ACHN (cell line): ENCODE measurements at places on chromosomes 2 and 18.

DNA sequence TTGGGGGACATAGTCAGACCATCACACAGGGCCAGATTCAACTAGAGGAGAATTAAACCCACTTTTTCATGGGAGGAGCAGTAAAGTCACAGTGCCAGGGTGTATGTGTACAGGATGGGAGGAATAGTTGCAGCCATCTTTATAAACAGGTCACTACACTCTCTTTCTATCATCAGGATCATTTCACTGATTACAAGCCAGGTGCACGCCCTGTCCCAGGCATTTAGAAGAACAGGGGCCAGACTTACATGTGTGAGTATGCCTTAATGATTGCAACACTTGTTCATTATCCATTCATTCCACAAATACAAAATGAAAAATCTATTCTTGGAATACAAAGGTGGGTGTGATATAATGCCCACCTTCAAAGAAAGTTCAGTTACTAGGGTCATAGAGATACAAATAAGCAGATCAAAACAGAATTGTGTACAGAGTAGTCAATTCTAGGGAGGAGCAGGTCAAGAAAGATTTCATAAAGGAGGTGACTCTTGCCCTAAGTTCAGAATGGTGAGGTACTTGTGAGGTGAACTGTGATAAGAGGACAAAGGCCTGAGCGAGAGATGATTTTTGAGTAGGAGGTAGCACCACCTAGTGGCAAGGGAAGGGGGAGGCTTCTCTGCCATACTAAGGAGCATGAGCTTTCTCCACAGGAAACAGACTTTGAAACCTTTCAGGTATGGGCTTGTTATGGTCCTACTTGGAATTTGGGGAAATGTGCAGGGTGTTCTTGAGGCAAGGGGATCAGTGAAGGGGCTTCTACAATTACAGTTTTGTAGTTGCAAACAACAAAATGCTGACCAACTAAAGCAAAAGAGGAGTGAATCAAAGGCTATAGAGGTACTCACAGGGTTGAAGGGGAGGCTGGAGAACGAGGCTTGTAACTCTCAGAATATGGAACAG is 156.3 kb downstream of the SUCLG1 start:
- DNase-seq = peak; percentile 63

- no peak for DNase-seq
Measured at GRCh38 chr2:2516386-2516785, 185.3 kb upstream of the MYT1L start.

- no peak for DNase-seq
Measured at GRCh38 chr2:200627110-200627770, 41.4 kb downstream of the AOX1 start.

DNA sequence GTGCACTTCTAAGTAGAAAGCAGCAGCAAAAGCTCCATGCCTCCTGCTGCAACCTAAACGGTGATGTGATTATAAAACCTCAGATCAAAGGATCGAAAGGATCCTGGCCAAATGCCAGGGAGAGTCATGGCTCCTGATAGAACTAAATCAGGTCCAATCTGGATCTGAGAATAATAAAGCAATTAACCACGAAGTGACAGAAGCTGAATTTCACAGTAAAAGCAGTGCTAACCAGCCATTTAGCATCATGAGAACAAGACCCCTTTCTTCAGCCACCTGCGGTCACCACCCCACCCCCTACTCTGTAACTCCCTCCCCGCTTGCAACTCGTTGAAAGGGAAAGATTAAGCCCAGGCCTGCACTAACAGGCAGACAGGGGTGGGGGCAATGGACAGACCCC is 748.7 kb downstream of the BCL11A start:
- DNase-seq = no peak

GRCh38 chr2:72149556-72150156 is 2.0 kb upstream of the CYP26B1 start:
- DNase-seq = no peak

- no peak for DNase-seq
Measured at GRCh38 chr2:74010087-74010541, 25.4 kb downstream of the TET3 start.

DNA sequence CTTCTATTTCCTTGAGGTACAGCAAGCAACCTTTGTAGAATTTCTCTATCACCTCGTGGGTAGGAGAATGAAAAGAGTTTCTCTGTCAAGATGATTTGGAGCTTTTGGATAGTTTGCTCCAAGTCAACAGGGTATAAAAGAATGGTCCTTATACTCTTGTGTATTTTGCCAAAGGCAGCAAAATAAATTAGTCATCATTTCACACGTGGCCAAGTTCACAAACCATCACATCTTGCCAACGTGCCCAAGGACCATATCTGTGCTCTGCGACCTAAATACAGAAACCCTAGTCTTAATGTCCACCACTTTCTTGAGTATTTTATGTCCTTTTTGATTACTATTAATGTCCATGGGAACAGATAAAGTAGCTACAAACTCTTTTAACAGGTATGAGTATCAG is 262.9 kb downstream of the AFF3 start:
- peak; percentile 78 for DNase-seq

- no peak for DNase-seq
Measured at GRCh38 chr2:229900012-229900411, 21.8 kb downstream of the TRIP12 start.

GRCh38 chr18:58402247-58402646 is 226.6 kb downstream of the ALPK2 start:
- no peak for DNase-seq

DNA sequence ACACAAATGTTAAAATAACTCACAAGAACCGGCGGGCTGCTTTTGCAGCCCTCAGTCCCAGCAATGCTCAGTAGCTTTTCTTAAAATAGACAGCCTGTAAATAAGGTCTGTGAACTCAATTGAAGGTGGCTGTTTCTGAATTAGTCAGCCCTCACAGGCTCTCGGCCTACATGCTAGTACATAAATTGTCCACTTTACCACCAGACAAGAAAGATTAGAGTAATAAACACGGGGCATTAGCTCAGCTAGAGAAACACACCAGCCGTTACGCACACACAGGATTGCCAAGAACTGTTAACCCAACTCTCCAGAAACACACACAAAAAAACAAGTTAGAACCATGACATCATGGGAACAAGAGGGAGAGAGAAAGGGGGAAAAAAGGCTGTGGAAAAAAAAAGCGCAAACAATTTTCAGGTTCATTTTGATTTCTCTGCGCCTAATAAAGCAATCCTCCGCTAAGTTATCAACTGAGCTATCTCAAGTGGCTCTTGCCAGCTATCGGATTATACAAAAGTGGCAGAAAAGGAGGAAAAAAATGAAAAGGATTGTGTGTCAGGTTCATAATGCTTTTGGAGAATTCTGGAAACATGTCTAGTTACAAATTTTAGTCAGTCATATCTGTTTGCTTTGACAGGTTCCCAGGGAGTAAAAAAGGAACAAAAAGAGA is 89.1 kb downstream of the ZEB2 start:
- DNase-seq = no peak

DNA sequence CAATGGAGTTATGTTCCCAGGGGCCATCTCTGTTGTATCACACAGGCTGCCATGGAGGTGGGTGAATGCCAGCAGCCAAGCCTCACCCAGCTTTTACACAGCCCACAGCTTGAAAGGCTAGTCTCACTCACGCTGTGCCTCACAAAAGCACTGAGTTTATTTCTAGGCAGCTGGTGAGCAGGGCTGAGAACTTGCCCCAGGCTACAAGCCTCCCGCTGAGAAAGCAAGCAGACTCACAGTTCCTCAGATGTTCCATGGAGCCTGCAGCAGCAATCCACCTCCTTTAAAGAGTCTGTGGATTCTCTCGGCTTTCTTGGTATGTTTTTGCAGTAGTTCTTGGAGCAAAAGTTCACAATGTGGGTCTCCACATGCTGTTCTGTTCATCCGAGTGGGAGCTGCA is 40.9 kb upstream of the ALKAL2 start:
- no peak for DNase-seq

DNA sequence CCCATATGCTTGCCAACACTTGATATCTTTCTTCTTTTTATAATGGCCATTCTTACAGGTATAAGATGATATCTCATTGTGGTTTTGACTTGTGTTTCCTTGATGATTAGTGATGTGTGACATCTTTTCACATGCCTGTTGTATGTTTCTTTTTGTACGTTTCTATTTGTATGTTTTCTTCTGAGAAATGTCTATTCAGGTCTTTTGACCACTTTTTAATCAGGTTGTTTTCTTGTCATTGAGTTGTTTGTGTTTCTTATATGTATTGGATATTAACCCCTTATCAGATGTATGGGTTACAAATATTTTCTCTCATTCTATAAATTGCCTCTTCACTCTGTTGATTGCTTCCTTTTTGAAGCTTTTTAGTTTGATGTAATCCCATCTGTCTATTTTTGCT is 42.4 kb downstream of the ABCB11 start:
- DNase-seq = no peak

- no peak for DNase-seq
Measured at GRCh38 chr2:133680343-133681049, 112.2 kb upstream of the NCKAP5 start.

- no peak for DNase-seq
Measured at GRCh38 chr2:68379184-68379708, 14.2 kb downstream of the PLEK start.

DNA sequence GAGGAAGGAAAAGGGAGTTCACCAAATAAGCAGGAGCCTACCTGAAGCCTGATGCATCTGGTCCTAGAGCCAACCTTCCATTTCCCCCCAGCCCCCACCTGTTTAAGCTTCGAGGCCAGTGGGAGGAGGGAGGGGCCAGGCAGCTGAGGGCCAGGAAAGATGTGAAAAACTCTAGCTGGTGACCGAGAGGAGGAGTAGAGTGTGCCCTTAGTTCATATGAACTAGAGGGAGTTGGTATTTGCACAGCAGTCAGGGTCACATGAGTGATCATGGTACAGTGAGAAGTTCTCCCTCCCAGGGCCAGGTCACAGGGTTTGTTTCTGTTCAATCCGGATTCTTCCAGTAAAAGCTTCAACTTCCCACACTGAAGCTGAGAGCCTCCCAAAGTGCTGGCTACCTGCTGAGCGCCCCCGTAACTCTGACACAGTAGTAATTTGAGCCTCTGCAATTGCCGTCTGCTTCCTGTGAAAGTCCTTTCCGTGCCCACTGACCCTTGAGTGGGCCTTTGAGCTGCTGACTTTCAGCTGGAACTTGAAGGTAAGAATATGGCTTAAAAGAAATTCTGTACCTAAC is at the start of gene SULT1C2:
Gene SULT1C2 (plus strand): TSS at position 362 of the 573 bp plus-strand sequence. CDS start 4,773 bp downstream, outside the sequence.
- no peak for DNase-seq

DNA sequence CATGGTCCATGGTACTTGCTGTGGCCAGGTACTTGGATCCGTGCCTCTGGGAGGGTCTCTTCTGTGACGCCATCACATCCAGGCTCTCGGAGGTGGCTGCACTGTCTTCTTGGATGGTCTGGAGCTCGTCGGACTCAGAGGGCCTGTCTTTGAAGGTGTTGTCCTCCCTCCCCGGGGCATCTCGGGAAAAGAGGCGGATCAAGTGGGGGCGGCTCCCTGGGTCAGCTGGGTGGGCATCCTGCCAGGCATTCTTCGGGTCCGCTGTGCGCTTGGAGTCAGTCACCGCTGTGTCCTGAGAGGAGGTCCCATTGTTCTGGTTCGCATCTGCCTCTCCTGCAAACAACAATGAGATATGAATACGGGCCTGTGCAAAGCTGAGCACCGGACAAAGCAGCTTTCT is 115.6 kb downstream of the MBP start:
- DNase-seq = no peak

DNA sequence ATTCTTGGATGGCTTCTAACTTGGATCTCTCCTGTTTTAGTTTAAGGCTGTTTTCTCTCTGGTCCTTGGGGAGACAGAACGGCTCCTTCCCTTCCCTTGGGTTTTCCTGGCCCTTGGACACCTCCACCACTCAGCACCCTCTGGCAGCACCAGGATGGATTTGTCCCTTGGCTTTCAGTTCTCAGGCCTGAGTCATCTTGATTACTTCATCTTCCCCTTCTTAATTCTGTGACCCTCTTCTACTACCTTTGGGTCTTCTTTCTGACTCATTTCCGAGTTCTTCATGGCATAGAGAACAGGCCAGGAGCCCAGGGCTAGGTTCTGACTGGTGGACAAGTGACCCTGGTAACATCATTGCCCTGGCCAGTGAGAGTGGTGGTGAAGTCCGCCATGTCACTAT is 14.9 kb downstream of the IGFBP2 start:
- DNase-seq = no peak

GRCh38 chr2:132936791-132937190 is 266.8 kb upstream of the LYPD1 start:
- DNase-seq = no peak

GRCh38 chr2:33051586-33052360 is 105.0 kb downstream of the LTBP1 start:
- DNase-seq = no peak

GRCh38 chr2:79120194-79120713 is at the start of gene REG1A:
Gene REG1A, plus strand, starts transcription at chr2:79120488. Its CDS starts 374 bp downstream, at chr2:79120862.
- no peak for DNase-seq

DNA sequence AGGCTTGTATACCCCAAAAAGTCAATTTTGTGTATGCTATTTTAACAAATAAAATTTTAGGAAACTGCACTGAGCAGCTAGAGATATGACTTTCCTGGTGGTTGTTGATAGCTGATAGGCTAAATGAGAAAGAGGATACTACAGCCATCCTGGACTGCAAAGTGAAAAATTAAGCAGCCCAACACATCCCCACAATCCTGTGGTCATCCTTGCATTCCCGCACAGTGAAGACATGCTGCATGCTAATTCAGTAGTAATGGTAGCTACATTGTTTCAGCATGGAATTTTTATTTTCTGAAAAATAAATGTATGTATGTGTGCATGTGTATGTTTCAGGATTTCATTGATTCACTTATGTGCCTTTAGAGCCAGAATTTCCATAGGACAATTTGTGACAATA is 124.2 kb upstream of the CCDC68 start:
- no peak for DNase-seq

- no peak for DNase-seq
Measured at GRCh38 chr2:75646090-75646582, 447 bp upstream of the MRPL19 start.

DNA sequence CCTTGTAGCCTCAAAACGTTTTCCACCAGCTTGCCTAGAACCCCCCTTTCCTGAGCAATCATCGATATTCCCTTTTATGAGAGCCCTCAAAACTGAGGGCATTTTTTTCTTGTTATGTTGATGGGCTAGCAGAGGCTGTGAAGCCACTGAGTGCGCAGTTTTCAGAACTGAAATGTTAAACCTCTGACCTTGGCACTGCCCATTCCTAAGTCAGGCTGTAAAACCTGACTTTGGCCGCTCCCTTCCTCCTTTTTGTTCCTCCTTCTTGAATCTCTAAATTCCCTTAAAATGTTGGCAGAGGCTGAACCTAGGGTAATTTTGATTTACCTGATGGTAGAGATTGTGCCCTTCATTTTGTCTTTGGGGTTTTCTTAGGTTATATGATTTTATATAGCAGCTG is 334.2 kb downstream of the KIAA1328 start:
- DNase-seq = no peak

- DNase-seq = no peak
Measured at GRCh38 chr18:59669872-59670657, 27.2 kb downstream of the CCBE1 start.
